ENCODE measurements at places on chromosomes 3 and 15.

DNA sequence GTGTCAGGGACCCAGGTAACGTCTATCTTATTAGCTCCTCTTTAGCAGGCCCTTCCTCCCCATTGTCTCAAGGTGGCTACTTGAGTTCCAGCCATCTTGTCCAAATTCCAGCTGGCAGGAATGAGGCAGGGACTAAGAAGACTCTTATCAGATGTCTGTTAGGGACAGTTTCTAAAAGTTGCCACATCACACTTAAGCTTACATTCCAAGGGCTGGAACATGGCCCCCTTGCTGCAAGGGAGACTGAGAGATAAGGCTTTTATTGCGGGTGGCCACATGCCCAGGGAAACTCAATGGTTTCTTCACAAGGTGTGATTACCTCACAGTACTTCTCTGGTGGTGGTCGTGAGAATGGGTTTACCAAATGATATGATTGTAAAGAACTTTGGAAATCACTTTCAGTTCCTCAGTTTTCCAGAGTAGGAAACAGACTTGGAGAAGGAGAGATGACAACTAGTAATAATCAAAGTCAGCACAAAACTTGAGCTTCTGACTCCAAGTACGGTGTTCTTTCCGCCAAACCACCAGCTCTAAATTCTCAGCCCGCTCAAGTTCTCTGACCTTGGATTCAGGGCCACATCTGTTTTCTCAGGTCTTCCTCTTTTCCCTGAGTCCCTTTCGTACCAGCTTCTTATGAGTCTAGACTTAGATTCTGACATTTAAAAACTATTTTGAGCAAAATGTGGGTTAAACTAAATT lies 14.2 kb downstream of the PDIA5 start:
- DNase-seq = no peak

DNA sequence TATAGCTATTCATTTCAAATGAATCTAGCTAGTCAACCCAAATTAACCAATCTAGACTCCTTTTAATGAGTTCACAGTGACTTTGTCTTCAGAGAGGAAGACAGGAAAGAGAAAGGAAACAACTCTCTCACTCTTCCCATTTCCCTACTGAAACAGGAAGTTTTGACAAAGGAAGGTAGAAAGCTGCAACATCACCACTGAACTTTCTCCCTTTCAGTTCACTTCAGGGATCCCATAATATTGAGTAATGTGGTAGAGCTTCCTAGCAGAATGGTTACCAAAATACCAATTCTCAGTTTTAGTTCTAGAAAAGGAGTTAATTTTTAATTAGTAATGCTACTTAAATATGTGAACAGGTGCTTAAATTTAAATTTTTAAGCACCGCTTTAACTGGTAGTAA lies 7.5 kb downstream of the VPS13C start:
- DNase-seq = no peak

DNA sequence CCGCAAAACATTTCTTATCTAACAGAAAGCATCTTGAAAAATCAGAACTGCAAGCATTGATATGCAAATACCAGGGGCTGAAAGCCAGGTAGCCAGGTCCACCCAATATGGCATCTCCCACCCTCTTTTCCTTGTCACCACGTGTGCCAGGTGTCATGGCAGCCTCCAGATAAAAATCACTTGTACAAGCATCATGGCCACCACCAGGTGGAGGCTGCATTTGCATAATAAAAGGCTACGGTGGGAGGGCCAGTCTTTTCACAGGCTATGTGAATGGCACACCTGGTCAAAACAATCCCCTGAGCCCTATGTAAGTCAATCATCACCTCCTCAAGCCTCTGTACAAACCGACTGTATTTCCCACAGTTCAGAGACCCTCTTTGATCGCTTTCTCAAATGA lies 1233.1 kb upstream of the ALCAM start:
- no peak for DNase-seq

- no peak for DNase-seq
Measured at GRCh38 chr3:69353088-69353478, 32.8 kb downstream of the FRMD4B start.

DNA sequence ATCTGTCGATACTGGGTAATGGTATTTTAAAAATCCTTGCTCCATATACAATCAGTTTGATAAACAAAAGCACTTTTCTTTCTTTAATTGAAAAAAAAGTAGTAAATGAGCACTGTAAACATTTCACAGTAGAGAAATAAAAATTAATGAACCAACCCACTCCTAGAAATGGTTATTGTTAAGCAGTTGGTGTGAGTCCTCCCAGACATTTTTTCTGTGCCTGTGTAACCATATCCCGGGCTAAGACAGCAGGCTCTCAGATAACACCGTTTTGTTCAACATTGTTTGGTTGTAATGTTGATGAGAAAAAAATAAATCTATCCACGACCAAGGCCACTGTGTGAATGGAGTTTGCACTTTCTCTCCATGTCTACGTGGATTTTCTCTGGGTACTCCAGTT lies 42.6 kb downstream of the PXK start:
- no peak for DNase-seq
